ENCODE measurements at places on chromosomes 5 and 9.

DNA sequence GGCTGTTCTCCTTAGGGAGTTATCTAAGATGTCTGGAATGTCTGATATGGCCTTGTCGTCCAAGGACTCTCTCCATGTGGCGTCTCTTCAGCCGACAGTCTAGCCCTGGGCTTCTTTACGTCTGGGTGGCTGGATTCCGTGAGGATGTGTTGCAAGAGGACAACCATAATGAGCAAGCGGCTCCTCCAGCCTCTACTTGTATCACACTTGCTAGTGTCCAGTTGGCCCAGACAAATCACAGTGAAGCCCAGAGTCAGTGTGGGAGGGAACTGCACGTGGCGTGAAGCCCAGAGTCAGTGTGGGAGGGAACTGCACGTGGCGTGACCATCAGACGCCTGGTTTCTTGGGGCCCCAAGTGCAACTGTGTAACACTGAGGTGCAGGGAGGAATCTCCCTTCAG is 61.1 kb downstream of the COL23A1 start:
- no peak for DNase-seq

DNA sequence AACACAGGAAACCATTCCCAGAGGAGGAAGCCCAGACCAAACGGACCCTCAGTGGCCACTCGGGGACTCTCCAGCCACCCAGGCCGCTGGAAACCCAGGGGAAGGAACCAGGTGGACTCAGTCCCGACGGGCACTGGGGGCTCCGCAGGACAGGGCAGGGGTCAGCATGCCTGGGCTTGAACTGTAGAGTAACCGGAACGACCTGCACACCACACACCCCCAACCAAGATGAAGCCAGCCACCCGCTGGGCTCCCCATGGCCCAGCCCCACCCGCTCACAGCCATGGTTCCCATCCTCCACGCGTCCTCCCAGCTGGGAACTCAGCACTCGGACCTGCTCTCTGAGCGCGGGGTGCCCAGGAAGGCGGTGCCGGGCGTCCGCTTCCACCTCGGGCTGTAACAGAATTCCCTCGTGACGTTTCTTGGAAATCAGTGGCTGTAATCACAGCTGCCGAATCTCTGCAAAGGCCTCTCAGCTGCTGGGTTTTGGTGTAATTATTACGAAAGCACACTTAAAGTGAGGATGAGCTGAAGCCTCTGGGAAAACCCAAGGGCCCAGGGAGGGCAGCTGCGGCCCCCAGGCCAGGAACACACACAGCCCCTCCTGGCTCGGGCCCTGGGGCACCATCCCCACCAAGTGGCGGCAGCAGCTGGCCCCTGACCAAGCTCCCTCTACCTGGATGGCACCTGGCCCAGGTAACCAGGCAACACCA is 13.8 kb downstream of the NACC2 start:
- DNase-seq, result peak; percentile 9

DNA sequence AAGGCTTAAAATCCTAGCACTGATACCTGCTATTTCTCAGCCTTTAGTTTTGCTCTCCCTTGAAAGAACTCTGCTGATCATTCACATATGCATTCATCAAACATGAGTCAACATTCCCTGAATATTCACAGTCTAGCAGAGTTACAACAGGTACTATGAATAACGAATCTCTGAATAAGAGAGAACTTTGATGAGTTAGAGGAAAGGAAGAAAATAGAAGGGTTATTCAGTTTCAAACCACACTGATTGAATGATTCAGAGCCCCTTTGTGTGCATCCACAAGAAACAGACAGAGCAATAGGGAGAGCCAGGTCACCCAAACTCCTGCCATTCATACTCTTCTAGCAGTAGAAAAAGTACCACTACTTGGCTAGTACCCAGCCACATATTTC is 36.0 kb downstream of the FOXD1 start:
- no peak for DNase-seq

GRCh38 chr5:73030995-73031394 is 75.2 kb downstream of the FCHO2 start:
- DNase-seq, result no peak

- DNase-seq, result no peak
These were observed 31.6 kb downstream of the IER5L start for GRCh38 chr9:129146441-129146941.

- DNase-seq, result no peak
These were observed 411.9 kb upstream of the ARRDC3 start for GRCh38 chr5:91794856-91795548.

- DNase-seq, result no peak
These were observed 21.7 kb upstream of the SPINK7 start for GRCh38 chr5:148290271-148291195.

DNA sequence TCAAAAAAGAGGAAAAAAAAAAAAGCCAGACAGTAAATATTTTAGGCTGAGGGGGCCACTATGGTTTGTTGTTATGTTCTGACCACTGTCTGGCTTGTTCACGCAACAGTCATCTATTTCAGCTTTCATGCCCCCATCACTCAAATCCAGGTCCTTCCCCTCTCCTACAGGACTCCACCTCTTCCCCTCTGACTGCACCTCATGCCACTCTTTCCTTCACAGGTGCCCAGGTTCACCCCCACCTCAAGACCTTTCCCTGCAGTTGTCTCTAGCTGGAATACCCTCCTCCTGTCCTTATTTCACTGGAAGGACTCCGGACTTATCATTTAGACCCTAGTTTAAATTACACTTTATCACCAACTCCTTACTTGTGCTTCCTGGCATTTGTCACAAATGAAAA is 3.5 kb downstream of the RPS14 start:
- DNase-seq, result no peak

DNA sequence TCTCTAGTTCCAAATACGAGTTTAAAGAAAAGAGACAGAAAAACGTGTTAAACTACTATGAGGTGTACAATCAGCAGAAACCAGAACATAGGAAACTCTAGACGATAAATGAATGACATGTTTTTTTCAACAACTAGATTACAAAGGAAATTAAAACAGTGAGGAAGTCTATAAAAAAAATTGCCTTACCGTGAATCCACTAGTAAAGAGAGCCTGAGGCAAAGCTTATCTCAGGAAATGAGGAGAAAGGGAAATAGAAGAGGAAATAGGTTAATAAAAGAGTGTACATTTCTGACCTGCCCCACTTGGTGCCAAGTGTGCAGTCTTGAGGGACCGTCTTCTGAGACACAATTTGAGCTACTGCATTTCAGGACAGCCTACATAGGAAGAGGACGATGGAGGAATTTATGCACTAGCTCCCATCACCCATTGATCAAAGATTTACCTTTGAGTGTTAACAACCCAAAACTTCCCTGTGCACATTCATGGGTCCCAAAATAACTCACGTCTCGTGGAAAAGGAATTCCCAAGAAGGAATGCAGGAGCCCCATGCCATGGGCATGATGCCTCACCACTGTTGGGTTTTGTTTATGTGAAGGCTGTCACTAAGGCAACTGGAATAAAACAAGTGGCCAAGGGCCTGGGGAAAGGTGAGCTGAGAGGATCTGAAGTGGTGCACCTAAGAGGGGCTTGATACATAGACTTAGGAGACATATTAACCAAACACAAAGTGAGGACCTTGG is 53.6 kb upstream of the SLC1A3 start:
- DNase-seq, result no peak

DNA sequence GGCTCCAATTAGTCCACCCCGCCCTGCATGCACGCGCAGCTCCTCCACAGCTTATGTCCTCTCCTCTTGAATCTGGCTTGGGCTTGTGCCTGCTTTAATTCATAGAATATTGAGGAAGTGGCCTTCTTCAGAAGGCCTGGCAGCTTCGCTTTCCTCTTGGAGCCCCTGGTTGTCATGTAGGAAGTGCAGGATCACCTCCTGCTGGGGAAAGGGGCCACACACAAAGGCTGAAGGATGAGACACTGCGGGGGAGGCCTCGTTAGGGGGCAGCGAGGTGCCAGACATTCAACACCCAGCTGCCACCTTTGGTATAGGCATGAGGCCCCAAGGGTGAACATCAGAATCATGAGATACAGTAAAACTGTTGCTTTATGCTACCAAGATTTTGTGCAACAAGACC is 2.7 kb upstream of the CNOT6 start:
- no peak for DNase-seq

GRCh38 chr9:93630806-93631411 is 54.5 kb downstream of the PHF2 start:
- DNase-seq, result no peak

DNA sequence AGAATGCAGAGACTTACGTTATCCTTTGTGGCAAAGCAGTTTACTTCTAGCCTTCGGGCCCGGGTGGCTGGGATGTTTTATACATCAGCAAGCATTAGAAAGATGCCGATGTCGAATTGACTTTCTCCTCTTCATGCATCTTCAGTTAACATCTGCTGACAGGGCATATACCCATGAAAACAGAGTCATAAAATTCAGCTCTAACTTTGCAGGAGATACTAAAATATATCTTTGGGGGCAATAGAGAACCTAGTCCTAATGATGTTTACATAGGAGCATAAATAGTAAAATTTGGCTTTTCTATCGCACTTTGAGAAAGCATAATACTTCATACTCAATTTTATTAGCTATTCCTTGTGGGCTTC is 247.9 kb downstream of the PRELID2 start:
- DNase-seq, result no peak

Data from DMS153 (cell line).